Karpas-422 (cell line): ENCODE measurements at places on chromosomes 3 and 15. TPM values are rescaled to one million over a fixed set of nuclear protein-coding genes. Genes with fewer than 3 reads are reported as not detected.

GRCh38 chr3:72081471-72082185, 296.7 kb upstream of the PROK2 start:
- peaks cover 96% of the 10 kb centered on the region for H3K4me1 ChIP-seq
- peak; percentile 64 for DNase-seq

- H3K4me3 ChIP-seq: peak overlapping the region; percentile 99
- peaks cover 15% of the 10 kb centered on the region for H3K4me1 ChIP-seq
- no peaks in the 10 kb centered on the region for H3K27me3 ChIP-seq
These were observed 225.9 kb upstream of the C2CD4B start for GRCh38 chr15:62390791-62391640.

GRCh38 chr3:157125101-157125500, 34.8 kb downstream of the CCNL1 start:
- H3K4me1 ChIP-seq: peaks cover 8% of the 10 kb centered on the region
- no peaks in the 10 kb centered on the region for H3K27me3 ChIP-seq
- H3K27ac ChIP-seq: no peak overlapping the region
- no peak overlapping the region for H3K4me3 ChIP-seq
- no peaks in the 10 kb centered on the region for H3K36me3 ChIP-seq

GRCh38 chr3:108134555-108134880, 43.7 kb upstream of the CD47 start:
- H3K4me3 ChIP-seq: no peak overlapping the region
- H3K27ac ChIP-seq: no peak overlapping the region
- H3K27me3 ChIP-seq: no peaks in the 10 kb centered on the region
- peaks cover 51% of the 10 kb centered on the region for H3K4me1 ChIP-seq
- DNase-seq: no peak

DNA sequence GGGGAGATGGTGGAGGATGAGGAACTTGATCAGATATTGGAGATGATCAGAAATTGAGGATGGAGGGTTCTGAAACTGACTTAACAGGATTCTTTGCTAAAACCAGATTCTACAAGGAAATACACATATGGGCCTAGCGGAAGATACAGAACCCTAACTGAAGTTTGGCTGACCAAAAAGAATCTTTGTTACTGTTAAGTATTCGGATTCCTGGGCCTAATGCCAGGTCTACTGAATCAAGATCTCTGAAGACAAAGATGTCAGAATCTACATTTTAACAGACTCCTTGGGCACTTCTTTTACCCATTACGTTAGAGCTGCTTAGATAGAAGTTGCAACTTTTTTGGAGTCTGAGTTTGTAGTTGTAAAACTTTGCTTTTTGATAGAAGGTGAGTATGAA, 137.7 kb downstream of the FNDC3B start:
- H3K27ac ChIP-seq: no peak overlapping the region
- no peaks in the 10 kb centered on the region for H3K36me3 ChIP-seq
- no peaks in the 10 kb centered on the region for H3K4me1 ChIP-seq

GRCh38 chr3:9970020-9970652, 16.5 kb downstream of the EMC3 start:
- no peak overlapping the region for H3K27ac ChIP-seq
- H3K4me1 ChIP-seq: no peaks in the 10 kb centered on the region
- H3K27me3 ChIP-seq: no peaks in the 10 kb centered on the region
- H3K36me3 ChIP-seq: peaks cover 23% of the 10 kb centered on the region
- DNase-seq: no peak

DNA sequence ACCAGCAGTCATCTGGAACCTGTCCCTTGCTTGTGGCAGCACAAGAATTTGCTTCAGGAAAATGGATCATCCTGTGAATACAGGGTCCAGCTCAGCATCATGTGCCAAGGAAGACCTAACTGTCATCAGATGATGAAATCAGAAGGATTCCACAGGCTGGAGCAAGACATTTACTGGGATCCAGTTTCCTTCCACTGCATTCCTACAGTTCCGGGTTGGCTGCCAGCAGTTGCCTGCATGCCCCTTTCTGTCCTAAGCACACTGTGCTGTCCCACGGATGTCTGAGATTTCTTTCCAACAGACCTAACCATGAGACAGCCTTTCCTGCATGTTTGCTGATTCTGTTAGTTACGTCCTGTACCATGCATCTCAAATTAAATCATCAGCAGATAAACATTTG, 140.7 kb downstream of the IMPG2 start:
- DNase-seq: no peak
- no peak overlapping the region for H3K4me3 ChIP-seq
- no peaks in the 10 kb centered on the region for H3K27me3 ChIP-seq
- H3K36me3 ChIP-seq: no peaks in the 10 kb centered on the region

The ITIH1 gene
- total RNA-seq: not detected in 2 replicates

The PRRT3 gene
- total RNA-seq: 1.0 and 2.1 TPM in 2 replicates

The ALDH1L1 gene
- total RNA-seq: not detected in 2 replicates

The ABTB1 gene
- 20.1 and 25.5 TPM in 2 replicates for total RNA-seq
